Nasal cavity respiratory epithelium epithelial cell of viscerocranial mucosa (primary cell): ENCODE measurements at places on chromosomes 6 and 20. TPM values are rescaled to one million over a fixed set of nuclear protein-coding genes. Genes with fewer than 3 reads are reported as not detected.

Gene HLA-DQB2
- total RNA-seq, result not detected in 2 replicates

Gene SIGLEC1
- not detected in 2 replicates for total RNA-seq

Gene C20orf141
- not detected in 2 replicates for total RNA-seq

Gene DEFB121
- total RNA-seq, result not detected in 2 replicates

Gene FOXF2
- 0.68 TPM in 1 of 2 replicates, not detected in the other for total RNA-seq

Gene RSPH3
- total RNA-seq, result 6.8 and 16.0 TPM in 2 replicates

Gene FAM184A
- 0.07 and 0.34 TPM in 2 replicates for total RNA-seq

Gene CYP39A1
- total RNA-seq, result 6.5 and 8.2 TPM in 2 replicates
